ENCODE measurements at places on chromosomes 2 and 18.

DNA sequence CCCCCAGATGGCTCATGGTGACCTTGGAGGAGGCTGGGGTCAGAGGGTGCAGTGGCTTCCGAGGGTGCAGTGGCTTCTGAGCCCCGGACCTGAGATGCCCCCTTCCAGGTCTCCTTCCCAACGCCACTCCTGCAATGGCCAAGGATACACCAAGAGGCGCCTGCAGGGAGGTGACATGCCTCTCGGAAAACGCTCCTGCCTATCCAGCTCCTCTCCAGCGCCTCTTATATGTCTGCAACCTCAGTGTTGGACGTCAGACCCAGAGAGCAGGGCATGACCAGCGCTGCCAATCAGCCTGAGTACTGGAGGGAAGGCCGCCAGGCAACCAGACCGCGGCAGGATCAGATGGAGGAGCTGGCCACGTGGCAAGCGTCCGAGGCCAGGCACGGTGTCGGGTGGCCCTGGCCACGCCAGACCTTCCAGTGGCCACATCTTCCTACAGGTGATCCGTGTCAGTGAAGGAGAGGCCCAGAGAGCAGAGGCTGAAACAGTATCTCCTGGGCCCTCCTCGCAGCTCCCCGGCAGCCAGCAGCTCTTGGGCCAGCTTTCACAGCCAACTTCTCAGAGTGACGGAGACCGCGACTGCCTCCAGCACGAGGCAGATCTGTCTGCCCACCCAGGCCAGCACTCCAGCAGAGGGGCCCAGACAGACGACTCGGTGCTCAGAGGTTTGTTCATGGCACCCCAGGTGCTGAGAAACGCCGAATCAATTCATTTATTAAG is 199.5 kb upstream of the SALL3 start:
- no peak for DNase-seq

DNA sequence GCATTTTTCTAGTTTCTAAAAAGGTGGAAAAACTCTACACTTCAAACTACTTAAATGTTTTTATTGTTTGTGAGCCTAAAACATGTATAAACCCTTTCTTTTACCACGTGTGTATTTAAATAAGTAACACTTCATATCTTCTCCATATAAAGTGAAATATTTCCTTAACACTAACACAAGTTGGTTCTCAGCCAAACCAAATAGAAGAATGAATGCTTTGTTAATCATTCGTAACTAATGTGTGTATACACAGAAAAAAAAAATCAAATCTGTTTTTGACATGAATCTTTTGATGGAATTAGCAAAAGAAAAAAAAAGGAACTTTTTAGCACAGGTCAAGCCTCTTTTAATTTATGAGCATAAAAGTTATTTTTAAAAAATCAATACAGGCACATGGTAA is 89.3 kb downstream of the EHBP1 start:
- DNase-seq = no peak

DNA sequence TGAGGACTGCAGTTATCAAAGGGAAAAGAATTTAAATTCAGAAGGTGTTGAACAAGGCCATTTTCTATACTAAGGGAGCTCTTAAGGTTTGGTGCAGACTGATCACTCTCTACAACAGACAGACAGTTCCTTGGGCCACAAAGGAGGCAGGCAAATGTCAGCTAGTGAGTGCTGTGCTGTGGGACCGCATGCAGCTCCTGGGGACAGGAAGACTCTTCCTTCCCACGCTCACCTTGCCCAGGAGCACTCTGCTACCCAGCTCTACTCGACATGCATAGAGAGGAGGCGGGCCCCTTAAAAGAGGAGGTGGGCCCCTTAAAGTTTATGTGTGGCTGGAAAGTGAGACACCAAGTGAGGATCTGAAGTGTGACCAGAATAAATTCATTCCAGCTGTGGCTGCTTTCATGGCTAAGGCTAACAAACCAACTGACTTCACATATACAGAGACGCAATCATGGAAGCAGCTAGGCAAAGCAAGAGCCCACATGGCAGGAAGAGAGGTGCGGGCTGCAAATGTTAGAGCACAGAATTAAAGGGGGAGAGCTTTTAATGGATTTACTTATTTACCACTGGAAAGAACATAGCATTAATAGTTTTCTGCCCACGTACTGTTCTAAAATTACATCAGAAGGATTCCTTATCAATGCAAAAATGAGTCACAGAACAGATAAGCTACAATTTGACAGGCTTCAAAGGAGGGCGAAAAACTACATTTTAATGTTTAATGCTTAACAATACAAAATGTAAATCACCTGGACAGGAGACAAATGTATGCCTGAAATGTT is 101.4 kb upstream of the RNU4ATAC start:
- no peak for DNase-seq

- no peak for DNase-seq
Measured at GRCh38 chr2:20141056-20141762, 83.7 kb downstream of the SDC1 start.

DNA sequence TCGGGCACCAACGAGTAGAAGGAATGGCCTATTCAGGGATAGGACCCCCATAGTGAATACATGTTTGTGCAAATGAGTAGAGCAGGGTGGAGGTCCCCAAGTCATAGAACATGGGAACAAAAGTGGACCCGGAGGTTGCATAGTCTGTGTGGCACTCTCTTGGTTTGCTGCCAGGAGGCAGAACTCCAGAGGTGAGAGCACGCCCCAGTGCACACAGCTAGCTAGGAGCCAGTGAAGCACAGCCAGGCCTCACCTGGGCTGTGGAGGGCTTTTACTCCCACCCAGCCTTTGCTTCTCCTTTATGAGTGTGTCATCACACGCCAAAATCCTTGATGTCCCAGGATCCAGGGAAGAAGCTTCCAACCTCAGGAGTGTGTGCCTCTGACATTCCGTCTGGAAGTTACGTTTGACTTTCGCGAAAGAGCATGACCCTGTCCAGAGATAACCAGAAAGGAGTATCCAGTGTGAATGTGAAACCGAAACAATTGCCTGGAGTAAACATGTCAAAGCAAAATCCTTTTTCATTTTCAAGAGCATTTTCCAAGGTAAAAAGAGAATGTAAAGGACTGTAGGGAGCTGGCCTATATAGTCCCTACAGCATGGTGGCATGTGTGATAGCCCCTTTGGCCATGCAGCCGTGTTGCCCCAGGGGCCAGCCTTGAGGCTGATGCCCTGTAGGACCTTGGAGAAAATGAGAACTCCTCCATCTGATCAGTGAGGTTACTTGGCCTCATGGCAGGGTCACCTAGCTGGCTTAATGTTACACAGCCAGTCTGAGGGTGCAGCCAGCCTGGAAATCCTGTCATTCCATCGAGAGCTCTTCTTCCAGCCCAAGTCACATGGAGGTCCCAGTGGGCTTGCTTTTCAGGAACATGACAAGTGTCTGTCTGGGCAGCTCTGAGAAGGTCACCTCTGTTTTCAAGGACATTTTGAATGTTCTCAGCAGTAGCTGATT is 8.8 kb downstream of the TRIB2 start:
- no peak for DNase-seq

- no peak for DNase-seq
Measured at GRCh38 chr2:187422282-187422681, 25.8 kb downstream of the CALCRL start.

GRCh38 chr2:238055841-238056240 is 5.0 kb upstream of the SCLY start:
- no peak for DNase-seq

DNA sequence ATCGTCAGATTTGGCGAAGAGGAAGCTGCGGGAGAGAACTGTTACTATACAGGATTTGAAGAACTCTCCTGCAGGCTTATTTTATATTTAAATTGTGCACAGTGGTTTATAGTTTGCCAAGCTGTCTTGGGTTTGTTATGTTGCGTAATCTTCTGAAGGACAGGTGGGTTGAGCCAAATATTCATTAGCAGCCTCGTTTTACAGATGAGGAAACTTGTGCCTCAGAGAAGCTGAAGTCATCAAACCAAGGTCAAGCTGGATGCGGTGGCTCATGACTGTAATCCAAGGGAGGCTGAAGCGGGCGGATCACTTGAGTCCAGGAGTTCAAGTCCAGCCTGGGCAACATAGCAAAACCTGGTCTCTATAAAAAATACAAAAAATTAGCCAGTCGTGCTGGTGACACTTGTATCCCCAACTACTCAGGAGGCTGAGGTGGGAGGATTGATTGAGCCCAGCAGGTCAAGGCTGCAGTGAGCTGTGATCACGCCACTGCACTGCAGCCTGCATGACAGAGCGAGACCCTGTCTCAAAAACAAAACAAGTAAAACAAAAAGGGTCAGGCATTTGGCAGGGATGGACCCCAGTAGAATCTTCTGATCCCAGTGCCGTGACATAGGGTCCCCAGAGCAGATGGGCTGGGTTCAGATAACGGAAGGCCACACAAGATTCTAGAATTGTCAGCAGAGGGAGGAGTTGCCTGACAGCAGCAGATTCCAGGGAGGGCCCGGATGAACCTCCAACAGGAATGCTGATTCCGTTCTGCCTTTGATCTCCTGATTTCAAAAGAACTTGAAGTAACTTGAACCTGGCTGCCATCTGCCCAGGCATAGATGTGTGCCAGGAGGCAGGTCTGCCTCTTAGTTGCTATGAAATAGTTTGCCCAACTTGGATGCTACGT is 50.6 kb downstream of the SH3BP4 start:
- no peak for DNase-seq

GRCh38 chr18:76518860-76519538 is 24.0 kb upstream of the ZNF516 start:
- DNase-seq = no peak

DNA sequence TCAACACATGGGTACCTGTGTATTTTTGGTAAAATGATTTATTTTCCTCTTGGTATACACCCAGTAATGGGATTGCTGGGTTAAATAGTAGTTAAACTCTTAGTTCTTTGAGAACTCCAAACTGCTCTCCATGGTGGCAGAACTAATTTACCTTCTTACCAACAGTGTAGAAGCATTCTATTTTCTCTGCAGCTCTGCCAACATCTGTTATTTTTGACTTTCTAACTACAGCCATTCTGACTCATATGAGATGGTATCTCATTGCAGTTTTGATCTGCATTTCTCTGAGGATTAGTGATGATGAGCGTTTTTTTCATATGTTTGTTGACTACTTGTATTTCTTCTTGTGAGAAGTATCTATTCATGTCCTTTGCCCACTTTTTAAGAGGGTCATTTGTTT is 180.6 kb downstream of the FSIP2 start:
- DNase-seq = no peak
